ENCODE measurements at places on chromosomes 12 and 14.

DNA sequence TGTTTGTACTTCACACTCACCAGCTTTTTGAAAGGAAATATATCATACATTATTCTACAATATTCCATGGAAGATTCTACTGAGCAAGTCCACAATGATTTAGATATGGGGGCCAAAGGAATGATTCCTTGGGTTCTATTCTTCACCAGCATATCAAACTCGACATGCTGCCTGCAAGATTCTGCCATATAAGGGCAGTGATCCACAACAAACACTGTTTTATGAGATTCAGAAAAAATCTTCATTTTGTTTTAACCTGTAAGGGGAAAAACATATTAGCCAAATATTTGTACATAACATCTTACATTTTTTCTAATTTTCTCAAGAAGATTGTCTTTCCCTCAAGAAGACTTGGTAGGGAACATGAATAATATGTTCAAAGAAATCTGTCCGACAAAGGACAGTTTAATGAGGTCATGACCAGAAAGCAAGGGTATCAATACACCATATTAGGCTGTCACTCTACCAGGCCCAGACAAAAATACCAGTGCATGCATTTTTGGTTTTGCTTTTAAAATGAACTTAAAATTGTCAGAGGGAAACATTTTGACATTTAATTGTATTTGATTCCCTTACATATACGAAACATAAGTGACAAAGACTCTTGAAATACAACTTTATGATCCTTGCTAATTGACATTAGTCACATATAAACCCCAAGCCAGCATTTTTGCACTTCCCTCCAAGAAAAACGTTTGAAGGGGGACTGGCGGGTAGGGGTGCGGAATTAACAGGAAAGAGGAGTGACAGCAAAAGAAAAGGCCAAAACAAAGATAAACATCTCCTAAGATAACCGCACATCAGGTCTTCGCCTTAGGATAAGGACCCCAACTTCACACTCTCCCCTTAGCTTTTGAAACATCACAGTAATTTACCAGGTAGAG is 980 bp downstream of the INTS13 start:
- DNase-seq = no peak

DNA sequence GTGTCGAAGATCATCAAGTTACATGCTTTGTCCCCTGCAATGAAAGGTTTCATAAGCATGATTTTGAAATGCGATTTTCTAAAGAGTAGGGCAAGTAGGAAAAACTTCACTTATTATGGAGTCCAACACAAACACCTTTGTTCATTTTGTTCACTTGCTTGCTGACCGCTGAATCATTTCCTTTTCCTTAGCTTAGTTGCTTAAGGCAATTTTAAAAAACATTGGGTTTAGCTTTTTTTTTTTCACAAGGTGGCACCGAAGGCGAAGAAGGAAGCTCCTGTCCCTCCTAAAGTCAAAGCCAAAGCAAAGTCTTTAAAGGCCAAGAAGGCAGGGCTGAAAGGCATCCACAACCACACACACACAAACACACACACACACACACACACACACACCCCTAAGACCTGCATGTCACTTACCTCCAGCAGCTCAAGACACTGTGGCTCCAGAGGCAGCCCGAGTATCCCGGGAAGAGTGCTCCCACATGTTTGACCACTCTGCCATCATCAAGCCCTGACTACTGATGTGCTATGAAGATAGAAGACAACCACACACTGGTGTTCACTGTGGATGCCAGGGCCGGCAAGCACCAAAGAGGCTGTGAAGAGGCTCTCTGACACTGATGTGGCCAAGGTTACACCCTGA is 11.4 kb downstream of the MANSC1 start:
- DNase-seq = no peak

DNA sequence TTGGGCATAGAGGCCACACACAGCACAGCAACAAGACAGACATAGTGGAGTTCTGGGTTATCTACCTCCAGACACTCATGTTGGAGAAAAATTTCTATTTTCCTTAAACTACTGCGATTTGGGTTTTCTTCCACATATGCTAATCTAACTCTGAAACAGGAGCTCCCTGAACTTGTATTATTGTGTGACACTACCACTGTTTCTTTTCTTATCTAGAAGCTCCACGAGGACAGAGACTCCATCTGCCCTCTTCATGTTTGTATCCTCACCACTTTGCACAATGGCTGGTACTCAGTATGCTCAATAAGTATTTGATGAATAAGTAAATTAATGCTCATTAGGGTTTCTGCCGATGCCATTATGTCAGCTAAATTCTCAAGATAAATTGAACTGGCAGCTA is 218.6 kb downstream of the PAX9 start:
- no peak for DNase-seq

- DNase-seq = peak; percentile 69
These were observed 10.9 kb upstream of the IL26 start for GRCh38 chr12:68236421-68237059.

DNA sequence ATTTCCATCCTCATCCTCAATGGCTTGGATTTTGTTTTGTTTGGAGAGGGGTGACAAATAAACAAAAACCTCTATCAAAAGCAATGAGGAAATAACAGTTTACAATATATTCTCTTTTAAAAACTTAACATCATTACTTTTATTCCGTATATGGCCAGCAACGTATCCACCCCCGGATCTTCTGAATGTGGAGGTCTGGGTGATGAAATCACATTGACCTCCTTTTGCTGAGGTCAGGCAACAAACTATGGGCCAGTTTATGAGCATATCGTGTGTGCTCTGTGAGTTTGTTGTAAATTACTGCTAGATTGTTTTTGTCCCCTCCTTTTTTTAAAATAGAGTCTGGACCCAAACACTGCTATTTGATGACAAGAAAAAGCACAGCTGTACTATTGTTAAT is 178.1 kb downstream of the BCAT1 start:
- no peak for DNase-seq

DNA sequence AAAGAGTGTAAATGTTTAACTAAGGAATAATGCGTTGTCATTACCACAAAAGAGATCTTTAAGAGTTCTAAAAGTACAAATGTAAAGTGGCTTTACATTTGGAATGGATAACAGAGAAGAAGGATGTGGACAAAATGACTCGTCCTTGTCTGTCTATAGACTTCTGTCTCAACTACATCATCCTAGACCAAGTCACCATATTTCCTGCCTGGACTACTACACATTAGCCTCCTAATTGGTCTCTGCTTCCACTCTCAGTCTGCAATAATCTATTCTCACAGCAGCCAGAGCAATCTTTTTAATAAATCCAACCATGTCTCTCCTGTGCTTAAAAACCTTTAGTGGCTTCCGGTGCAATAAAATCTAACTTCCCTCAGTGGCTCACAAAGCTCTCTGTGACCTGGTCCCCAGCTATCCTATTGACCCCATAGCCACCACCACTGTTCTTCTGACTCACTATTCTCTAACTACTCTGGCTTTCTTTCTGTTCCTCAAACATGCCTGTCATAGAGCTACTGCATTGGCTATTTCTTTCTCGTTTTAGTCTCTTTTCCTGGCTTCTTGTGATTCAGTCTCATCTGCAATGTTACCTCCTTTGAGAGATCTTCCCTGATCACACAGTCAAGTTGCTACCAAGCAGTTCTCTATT is 91.1 kb downstream of the MYF5 start:
- DNase-seq = no peak

DNA sequence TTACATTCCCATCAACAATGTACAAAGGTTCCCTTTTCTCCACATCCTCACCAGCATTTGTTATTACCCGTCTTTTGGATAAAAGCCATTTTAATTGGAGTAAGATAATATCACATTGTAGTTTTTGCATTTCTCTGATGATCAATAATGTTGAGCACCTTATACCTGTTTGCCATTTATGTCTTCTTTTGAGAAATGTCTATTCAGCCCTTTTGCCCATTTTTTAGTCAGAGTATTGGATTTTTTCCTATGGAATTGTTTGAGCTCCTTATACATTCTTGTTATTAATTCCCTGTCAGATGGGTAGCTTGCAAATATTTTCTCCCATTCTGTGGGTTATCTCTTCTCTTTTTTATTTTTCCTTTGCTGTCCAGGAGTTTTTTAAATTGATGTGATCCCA is 10.7 kb upstream of the OR8S1 start:
- DNase-seq = no peak

DNA sequence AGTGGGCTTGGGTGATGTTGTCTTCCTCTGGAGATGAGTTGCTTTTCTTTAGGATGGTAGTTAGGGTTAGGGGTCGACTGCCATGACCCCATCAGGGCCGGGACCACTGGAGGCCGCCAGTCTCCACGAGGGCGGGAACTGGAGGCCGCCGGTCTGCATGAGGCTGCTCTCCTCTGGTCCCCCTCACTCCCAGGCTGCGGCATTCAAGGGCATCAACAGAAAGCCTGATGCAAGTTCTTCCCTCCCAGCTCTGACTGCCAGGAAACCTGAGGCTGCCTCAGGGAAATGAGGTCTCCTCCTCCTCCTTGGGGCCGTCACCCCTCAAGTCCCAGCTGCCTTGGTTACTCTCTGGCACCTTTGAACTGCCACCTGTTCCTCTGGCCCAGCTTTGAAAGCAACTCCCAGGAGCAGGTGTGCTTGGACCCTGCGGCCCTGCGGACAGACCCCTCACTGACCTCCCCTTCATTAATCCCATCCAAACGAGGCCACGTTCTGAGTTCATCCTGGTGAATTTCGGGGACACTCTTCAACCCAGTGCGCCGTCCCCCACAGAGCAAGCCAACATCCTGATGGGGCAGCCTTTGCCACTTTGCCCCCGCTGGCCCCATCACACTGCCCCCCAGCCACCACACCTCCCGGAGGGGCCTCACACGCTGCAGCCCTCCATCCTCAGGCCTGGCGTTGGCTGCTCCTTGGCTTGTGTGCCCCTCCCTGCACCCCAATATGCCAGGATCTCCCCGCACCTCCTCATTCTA is 37.2 kb upstream of the FBRSL1 start:
- no peak for DNase-seq

DNA sequence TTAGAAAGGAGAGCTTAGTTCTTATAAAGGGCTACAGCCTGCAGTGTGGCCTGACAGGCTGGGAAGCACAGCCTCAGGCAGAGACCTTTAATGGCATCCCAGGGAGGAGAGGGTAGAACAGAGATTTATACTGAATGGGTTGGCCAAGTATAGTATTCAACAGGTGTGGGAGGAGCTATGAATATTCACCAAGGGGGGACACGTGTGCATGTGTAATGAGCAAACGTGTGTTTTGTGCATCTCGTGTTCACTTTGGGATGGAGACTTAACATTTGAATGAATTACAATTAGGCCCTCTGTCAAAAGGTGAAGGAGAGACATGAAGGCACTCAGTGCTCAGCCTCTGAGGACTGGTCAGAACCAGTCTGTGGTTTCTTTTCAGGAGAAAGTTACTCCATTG is 5.2 kb downstream of the TDP1 start:
- no peak for DNase-seq

DNA sequence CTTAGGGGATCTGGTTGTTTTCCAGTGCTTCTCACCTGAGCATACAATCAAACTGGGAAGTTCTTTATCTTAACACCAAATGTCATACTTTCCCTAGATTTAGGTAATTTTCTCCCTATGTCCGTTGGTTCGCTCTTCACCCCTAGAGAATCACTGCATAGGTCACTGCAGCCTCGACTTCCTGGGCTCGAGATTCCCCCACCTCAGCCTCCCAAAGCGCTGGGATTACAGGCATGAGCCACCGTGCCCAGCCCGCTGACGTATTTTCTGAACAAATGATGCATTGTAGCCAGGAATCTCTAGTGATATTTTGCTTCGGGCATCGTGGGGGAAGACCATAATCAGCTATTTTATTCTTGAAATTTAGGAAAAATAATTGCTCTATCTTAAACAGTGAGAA is 1.1 kb upstream of the RPL41 start:
- no peak for DNase-seq

GRCh38 chr12:27048822-27049752 is 26.7 kb downstream of the MED21 start:
- DNase-seq = no peak

DNA sequence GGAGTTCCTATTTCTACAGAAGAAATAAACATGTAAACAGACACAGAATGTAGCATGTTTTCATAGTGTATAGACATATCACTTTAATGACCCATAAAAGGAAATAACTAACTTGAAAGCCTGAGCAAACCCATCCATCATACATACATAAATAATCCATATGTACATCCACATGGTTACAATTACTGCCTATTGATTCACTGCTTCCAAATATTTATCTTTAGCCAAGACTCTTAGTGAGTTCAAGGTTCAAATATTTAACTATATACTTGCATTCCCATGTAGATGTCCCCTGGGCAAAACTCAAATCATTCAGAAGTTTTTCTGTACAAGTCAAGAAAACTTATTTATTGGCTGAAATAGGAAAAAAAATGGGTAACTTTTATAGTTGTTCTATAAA is 95.4 kb downstream of the CCER1 start:
- no peak for DNase-seq

- DNase-seq = no peak
These were observed 154.5 kb downstream of the MON2 start for GRCh38 chr12:62621101-62621638.

Data from CD8-positive, alpha-beta T cell (primary cell).